ENCODE measurements at places on chromosomes 12 and 14.

GRCh38 chr12:12745576-12746211 is 28.5 kb downstream of the CDKN1B start:
- DNase-seq = no peak

DNA sequence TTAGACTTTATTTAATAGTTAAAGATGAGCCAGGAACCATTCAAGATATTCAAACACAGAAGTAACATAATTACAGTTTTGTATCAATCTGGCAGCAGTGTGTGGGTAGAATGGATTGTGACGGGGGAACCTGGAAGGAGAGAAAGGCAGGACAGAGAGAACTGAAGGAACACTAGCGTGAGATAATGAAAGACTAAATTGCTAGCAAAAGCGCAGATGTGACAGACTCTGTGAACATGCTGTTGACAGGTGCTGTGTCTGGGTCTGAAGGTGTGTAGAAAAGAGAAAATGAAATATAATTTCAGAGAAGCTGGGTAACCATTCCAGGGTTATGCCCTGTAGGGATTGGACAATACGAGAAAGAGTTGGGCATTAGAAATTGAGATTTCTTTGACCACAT is 372.3 kb downstream of the SYT1 start:
- DNase-seq = no peak

DNA sequence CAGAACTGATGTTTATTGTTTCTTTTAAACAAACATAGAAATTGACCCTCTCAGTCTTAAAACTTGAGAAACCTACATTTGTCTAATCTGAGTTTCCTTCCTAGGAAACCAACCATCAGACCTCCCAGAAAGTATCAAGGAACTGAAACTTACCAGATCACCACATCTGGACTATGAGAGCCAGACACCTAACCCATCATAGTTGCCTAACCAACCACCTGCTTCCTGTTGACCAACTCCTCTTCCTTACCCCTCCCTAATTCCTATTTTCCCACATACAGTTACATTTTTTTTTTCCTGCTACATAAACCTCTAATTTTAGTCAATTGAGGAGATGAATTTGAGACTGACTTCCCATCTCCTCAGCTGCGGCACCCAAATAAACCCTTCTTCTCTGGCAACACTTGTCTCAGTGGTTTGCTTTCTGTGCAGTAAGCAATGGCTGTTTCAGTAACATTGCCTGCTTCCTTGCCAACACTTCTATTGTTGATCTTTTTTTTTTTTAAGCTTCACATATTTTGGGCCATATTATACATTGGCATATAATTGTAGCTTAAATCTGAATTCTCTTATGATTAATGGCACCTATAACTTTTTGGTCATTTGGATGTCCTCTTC is 34.3 kb downstream of the KLRD1 start:
- no peak for DNase-seq

GRCh38 chr14:99955826-99956455 is 109.3 kb upstream of the EVL start:
- DNase-seq = no peak

GRCh38 chr12:12349711-12350665 is at the start of gene MANSC1:
MANSC1 (minus strand) TSS chr12:12350242; CDS start chr12:12343314, 6,928 bp downstream.
- no peak for DNase-seq

DNA sequence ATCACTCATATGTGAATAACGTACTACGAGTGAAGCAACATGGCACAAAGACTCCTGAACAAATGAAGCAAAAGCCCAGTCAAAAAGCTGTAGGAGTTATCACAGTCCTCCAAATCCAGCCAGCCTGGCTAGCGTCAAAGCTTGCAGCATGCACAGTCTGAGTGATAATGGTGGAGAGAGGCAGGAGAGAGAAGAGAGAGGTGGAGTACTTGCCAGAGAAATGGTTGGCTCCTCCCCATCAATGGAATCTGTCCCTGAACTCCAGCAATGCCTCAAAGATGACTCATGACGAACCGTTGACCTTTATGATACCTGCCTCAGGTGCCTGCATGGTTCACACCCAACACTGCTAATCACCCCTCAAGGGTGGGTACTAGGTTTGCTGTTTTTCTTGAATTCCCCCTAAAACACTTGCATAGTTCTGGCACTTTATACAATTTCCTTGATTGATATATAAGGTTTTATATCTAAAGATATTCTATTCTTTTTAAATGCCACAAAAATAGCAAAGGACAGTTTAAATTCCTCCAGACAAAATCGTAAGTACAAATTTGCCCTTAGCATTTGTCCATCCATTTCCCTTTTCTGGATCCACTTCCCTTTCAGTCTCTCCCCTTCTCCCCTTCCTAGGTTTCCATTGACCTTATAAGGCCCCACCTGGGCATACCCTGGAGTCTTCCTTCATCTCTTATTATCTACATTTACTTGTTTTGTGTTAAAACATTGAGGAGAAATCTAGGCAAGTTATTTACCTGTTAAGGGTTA is 10.2 kb downstream of the ARHGDIB start:
- DNase-seq = no peak

DNA sequence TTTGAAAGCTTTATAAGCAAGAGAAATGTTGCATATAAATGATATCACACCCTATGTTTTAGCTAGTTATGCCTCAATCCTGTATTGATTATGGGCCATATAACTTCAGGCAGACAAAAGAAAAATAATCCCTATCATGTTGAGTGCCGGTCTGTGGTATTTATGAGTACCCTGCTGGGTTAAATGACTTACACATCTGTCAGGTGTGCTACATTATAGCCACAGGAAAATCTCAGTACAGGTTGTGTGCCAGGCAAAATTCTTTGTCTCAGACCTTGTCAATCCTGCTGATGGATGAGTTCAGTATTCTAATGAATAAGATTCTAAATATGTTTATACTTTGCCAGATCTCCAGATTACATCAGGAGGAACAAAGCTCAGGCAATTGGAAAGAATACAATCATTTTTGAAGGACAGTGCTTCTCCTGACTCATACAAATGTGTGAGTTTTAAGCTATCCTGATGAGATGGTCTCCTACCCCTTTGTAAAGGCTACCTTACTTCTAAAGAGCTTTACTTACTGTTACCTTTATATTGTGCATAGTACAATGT is 109.8 kb upstream of the FOXG1 start:
- DNase-seq = no peak

DNA sequence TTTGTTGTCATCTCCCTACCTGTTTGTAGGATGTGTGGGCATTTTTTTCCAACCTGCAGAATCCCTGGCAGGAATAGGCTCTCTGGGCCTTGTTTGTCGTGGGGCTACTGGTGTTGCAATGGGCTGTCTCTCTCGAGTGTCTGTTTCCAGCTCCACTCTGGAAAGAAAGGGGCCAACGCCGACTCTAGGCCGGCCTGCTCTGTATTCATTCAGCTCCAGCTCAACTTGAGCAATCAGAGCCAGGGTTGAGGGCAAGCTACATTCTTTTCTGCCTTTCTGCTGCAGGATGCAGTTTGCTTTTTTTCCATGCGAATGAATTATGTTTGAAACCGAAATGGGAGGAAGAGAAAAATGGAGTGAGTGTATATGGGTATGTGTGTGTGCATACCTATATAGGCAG is 2.3 kb downstream of the JDP2 start:
- DNase-seq = no peak

GRCh38 chr12:109944561-109945359 is 44.7 kb downstream of the TCHP start:
- no peak for DNase-seq

DNA sequence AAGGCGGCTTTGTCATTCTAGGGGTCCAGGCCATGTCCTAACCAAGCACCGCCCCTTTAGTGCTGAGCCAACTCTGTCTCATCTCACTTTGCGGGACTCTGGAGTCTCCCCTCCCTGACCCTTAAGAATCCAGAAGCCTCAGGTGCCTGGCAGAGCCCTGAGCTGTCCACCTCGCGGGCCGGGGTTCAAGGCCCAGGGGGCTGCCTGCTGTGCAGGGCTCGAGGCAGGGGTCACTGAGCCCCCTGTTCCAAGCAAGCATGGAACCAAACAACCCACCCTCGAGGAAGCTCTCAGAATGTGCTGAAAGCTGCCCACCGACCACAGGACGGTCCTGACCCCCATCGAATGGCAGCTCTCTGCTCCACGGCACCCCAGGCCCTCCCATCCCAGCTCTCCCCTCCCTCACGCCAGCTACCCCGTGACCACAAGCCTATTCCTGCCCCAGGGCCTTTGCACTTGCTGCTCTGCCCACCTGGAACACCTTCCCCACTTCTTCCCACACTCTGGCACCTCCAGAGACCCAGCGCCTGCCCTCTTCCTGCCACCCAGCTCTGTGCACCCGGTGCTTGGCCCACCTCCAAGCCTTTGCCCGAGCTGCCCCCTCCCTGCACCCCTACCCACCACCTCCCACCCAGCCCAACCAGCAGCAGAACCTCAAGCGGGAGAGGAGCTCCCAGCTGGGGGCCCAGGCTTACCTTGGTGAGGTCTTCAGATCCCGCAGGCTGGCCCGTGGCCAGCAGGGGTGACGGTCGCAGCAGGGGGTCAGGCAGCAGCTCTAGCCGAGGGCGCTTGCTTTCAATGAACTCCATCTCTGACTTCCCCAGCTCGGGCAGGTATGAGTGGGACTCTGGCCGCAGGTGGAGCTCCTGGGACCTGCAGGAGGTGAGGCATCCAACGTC is 84.3 kb downstream of the NCOR2 start:
- no peak for DNase-seq

DNA sequence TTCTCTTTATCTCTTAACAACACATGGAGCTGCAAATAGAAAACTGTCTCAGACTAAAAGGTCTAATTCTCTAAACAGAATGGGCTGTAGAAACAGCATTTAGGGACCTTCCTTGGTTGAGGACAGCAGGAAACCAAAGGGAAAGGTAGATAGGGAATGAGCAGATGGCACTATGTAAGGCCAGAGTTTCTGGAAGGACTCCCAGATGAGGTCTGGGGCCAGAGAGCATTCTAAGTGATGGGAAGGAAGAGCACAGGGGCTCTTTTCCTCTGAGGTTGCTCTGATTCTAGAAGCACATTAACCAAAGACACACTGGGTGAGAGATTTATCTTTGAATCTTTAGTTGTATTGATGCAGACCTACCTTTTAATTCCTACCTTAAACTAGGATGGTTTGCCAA is 79.4 kb downstream of the TPH2 start:
- no peak for DNase-seq

DNA sequence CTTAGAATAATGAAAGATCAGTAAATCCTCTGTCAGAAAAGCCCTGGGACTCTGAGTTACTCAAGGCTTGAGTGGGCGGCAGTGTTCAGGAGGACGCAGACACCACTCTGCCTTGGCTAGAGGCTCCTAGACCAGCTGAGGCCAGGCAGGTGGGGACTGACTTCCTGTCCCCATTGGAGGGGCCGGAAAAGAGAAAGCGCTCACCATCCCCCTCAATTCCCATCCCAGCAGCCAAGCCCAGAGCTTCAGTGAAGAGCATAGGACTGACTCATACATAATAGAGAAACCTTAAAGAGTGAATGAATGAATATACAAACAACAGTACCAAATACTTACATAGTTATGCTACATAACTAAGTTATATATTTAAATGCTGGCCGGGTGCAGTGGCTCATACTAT is 62.0 kb downstream of the PLEKHG7 start:
- no peak for DNase-seq

GRCh38 chr12:19665121-19665900 is 226.0 kb downstream of the AEBP2 start:
- no peak for DNase-seq

GRCh38 chr12:31984806-31985591 is 25.8 kb downstream of the RESF1 start:
- no peak for DNase-seq

GRCh38 chr14:22542360-22542759 is 46.7 kb downstream of the DAD1 start:
- no peak for DNase-seq

DNA sequence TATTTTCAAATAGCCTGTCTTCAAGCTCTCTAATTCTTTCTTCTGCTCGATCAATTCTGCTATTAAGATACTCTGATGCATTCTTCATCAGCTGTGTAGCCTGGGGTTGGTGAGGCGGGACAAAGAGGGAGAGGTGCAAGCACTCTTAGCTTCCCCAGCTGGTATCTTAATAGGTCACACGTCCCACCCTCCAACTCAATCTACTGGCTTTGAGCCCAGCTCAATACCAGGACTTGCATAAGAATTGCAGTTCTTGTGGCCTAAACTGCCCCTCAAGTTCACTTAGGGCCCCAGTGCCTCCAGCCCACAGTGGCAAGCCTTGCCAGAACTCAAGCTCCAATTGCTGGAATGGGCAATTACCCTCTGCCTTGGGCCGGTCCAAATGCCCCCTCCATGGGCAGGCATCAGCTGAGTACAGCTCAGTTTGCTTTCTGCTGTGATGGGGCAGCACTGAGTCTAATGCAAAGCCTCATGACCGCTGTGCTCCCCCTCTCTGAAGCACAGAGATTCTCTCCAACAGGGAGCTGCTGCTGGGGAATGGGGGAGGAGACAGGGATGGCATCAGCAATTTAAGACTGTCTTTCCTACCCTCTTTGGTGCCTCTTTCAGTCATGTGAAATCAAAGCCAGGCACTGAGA is 5.6 kb upstream of the SPATA7 start:
- no peak for DNase-seq

- no peak for DNase-seq
Measured at GRCh38 chr14:102424520-102424919, 61.8 kb downstream of the TECPR2 start.

DNA sequence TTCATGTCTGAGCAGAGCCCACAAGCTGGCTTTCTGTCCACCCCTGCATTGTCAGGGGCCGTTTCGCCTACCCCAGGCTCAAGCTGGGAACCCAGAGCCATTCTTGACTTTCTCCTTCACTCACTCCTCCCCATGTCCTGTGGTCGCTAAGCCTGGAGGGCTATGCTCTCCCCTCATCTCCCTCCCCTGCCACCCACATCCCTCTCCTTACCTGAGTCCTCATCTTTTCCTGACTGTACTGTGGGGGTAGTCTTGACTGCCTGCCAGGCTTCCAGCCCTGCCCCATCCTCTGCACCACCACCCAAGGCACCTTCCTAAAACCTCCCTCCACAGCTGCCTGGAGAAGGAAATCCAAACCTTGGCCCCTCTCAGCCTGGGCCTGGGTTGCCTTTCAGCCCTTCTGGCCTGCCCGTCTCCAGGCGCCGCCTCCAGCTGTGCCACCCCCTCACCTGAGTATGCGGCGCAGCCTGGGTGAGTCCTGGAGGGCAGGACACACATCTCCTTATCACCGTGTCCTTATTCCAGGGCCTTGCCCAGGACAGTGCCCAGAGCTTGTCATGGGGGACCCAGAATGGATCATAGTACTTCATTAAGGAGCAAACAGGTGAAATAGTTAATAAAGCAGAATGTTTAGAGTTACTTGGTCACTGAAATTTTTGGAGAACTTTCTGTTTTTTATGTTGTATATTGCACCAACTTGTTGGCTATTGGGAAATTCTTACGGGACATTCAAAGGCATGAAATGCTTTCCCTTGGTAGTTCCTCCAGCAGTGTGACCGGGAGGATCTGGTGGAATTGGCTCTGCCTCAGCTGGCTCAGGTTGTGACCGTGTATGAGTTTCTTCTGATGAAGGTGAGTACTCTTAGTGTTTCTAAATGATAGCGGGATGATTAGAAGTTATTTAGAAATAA is 14.5 kb downstream of the ZNF839 start:
- DNase-seq = no peak

GRCh38 chr12:54259194-54260011 is 20.5 kb downstream of the CBX5 start:
- peak; percentile 30 for DNase-seq

DNA sequence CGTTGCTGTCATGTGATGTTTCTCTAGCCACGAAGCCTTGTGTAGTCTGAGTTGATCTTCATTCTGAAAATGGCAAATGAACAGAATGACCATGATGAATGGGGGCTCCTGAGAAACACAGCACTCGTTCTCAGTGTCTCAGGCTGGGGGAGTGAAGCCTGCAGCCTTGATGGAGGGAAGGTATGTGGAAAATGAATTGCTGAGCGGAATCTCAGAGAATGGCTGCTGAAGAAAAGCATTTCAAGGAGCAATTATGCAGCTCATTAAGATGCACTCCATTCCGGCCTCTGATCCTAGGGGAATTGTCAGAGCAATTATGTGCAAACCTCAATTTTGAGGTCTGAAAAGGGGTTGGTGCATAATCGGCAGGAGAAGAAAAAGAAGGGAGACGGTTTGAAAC is 167.1 kb downstream of the CHST11 start:
- no peak for DNase-seq

Data from GM12864 (cell line).